ENCODE measurements at places on chromosomes 5 and 9.
A peak's percentile ranks its signal among the peaks of the same experiment; 100 is the strongest.

GRCh38 chr9:5557606-5558587, 47.6 kb downstream of the PDCD1LG2 start:
- peak; percentile 75 for DNase-seq

DNA sequence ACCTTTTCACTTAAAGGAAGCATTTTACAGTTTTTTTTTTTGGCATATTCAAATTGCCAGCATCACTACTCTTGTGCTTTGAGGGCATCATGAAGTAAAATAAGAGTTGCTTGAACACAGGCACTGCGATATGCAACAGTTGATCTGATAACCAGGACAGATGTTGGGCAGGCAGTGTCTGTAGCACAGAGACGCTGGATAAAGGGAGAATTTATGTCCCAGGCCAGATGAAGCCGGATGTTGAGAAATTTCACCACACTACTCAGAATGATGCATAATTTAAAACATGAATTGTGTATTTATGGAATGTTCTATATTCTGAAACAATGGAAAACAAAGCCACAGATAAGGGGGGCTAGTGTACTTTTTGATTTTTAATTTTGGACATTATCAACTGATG, 71.4 kb downstream of the SLC12A2 start:
- no peak for DNase-seq

GRCh38 chr5:91132550-91132949, 250.6 kb downstream of the ARRDC3 start:
- DNase-seq, result no peak

DNA sequence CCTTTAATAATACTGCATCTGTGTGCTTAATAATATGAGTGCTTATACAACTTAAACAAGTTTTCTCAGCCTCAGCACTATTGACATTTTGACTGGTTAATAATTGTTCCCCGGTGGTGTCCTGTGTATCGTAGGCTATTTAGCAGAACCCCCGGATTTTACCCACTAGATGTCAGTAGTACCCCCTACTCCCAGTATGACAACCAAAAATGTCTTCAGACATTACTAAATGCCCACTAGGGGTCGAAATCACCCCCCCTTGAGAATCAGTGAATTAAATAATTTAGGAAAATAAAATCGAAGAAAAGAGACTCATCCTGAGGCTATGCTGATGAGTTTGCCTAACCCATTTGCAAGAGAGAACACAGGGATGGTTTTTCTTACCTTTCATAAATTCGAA, 166.3 kb downstream of the ATP10B start:
- no peak for DNase-seq

DNA sequence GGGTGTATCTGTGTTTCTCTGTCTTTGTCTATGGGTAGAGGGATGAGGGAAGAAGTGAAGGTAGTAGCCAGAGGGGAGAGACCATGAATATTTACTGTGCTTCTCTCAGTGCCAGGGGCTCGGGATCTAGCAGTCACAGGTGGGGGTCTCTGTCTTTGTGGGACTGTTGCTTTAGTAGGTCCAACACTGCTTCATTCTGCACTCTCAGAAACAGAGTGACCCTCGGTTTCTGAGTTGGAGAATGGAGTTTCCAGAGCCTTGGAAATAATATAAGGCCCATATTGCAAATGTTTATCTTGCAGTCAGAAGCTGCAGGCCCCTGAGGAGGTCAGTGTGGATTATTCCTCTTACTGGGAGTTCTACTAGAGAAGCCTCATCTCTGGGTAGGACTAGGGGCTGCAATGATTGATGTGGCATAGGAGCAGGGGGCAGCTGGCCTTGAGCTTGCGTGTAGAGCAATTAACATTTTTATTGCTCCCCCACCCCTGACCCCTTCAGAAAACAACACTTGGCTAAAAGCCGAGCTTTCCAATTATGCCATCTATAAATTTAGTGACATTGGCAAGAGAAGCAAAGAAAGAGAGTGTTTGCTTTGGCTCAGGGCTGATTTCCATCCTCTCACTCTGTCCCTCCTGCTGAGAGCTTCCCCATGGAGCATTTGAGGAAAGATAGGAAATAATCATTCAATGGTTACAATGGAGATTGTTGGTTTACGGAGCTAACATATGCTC, 55.0 kb upstream of the TRPC7 start:
- no peak for DNase-seq

DNA sequence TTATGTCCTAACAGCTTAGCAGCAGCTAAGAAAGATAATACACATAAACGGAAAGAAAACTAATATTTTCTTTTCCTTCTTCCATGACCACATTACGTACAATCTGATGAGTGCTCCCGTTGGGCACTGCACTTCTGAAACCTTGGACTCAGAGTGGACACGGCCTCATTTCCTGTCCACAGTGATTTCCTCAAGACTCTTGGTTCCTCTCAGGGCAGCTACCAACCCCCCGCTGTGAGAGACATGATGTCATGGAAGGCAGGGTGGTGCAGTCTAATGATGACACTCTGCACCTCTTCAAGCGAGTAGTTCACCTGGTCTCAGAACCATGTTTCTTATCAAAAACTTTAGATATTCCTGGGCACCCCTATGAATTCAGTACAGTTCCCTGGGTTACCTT, 68.7 kb upstream of the CTSL start:
- DNase-seq, result no peak

DNA sequence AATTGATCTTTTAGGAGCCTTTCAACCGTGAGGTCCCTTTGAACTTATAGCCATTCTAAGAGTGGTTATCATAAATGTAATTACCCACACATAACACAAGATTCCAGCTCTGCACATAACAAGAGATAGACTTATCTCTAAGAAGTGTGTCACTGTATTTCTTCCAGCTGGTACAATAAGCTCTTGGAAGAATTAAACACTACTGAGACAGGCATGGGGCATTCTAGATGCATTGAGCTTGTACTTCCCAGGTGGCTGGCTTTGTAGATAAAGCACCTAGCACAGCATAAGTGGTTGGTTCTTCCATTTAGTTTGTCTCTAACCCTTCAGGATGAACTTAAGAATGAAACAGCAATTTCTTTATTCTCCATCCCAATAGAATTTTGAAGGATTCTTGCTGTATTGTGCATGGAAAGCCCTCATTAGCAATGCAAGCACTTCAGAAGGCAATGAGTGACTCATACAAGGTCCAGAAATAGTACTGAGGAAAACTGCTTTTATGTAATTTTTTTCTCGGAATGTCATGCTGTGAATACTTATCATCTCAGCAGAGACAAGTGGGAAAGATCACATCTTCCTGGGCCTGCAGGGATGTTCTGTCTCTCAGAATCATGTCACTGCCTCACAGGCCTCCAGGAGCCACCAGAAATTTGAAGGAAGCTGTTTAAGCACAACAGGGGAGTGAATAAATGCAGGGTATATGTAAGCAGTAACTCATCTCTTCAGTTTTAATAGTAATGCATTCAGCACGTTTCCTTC, 91.1 kb upstream of the CD180 start:
- DNase-seq, result no peak

- no peak for DNase-seq
These were observed 8.5 kb downstream of the TNC start for GRCh38 chr9:115109486-115109885.

- DNase-seq, result no peak
These were observed 279.6 kb downstream of the TMEM38B start for GRCh38 chr9:105973951-105974351.

DNA sequence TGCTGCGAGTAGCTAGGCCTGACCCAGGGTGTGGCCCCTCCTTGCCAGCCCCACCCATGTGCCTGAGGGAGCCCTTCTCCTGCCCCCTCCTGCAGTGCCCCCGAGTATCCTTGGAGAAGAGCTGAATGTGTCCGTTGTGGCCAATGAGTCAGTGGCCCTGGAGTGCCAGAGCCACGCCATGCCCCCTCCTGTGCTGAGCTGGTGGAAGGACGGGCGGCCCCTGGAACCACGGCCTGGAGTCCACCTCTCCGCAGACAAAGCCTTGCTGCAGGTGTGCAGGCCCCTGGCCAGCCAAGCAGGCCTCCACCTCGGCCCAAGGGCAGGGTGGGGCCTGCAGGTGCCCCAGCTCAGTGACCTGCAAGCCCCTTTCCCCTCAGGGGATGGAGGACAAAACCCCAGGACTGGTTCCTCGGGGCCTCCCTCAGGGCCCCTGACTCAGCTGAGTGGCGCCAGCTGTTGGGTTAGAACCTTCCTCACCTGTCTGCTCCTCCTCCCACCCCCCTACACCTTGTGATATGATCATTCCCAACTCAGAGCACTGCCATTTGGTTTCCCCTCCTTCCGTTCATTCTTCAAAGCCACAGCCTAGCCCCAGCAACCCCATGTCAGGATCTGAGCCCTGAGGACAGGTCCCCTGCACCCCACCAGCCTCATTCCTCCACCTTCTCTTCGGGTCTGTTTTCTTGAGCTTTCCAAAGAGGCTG, 80.0 kb upstream of the ASS1 start:
- DNase-seq, result no peak

- DNase-seq, result no peak
These were observed 54.0 kb upstream of the CXCL14 start for GRCh38 chr5:135632798-135633197.
